Stimulated activated CD8-positive, alpha-beta memory T cell treated with anti-CD3 and anti-CD28 coated beads, Interleukin-15, amount 100 ng/mL, for 1 hour (primary cell): ENCODE measurements at places on chromosomes 4 and X.

- DNase-seq: no peak
Measured at GRCh38 chr4:185210102-185210981, 944 bp downstream of the SNX25 start.

GRCh38 chr4:23920716-23921446, 31.0 kb upstream of the PPARGC1A start:
- DNase-seq: no peak

- no peak for DNase-seq
Measured at GRCh38 chr4:148211533-148211932, 230.7 kb downstream of the NR3C2 start.

GRCh38 chr4:144399927-144400326, 246.0 kb upstream of the HHIP start:
- no peak for DNase-seq

- DNase-seq: no peak
Measured at GRCh38 chrX:15441464-15441863, 51.7 kb downstream of the PIR start.
